ENCODE measurements at places on chromosomes 13 and 19.

GRCh38 chr19:4534836-4535658, at the start of gene PLIN5:
Gene PLIN5, minus strand, starts transcription at chr19:4535224. Its CDS starts 1,150 bp downstream, at chr19:4534074.
- peak; percentile 49 for DNase-seq

GRCh38 chr19:10881403-10882107, 10.2 kb downstream of the CARM1 start:
- no peak for DNase-seq

DNA sequence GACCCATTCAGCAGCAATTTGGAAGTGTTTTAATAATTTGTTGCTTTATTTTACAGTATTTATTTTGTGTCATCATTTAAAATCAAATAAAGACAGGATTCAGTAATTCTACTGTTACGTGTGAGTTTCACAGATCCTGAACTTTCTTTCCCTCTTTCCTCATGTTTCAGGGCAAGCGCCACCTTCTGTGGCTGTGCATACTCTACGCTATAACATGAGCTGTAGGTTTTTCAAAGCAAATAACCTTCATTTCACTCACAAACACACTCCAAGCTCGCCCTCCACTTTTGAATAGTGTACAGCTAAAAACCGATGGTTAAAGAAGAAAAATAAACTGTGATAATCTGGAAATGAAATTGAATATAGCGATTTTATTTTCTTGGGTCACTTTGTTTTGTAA, 753.3 kb downstream of the OLFM4 start:
- no peak for DNase-seq

DNA sequence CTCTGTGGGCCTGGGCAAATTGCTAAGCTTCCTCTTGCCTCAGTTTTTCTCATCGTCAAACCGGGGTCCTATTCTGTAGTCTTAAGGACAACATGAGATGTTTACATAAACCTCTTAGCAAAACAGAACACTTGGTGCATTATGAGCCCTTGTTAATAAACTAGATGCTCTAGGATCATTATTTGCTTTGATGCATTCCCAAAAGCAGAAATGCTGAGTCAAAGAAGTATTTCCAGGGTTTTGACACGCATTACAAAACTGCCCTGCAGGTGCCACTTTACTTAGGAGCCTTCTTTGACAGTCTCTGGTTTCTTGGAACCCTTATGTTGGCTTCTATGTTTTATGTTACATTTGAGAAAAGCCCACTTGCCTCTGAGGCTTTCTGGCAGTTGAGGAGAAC, 12.1 kb downstream of the AKAP11 start:
- no peak for DNase-seq
